ENCODE measurements at places on chromosomes 4 and X.

- no peak for DNase-seq
These were observed 301.7 kb upstream of the EMCN start for GRCh38 chr4:100819505-100819904.

DNA sequence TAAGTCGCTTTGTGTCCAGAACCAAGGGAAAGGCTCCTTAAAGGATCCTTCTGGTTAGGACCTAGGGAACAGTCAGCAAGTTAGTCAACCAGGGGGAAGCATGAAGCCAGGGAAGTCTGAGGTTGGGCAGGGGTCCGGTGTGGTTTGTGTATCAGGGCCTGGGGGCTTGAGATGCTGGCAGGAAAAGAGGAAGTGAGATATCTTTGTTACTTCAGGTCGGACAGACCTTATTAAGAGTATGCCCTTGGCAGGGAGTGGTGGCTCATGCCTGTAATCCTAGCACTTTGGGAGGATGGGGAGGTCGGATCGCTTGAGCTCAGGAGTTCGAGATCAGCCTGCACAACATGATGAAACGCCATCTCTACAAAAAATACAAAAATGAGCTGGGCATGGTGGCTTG is 52.3 kb upstream of the TRPC5OS start:
- no peak for DNase-seq

DNA sequence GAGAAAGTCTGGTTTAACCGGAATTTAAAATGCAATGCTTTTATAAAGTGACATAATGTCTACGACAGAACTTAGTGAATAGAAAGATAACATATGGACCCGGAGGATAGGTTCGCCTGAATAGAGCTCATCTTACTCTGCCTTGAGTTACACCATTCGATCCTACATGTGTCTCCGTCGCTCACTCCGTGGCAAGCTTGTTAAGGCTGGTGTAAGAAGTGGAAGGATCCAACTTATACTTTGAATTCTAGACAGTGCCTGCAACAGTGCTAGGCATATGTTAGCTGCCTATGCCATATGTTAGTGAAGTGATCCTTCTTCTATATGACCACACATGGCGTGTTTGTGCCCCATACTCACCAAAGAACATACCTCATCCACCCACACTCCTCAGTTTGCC is 50.9 kb downstream of the SEL1L3 start:
- no peak for DNase-seq

GRCh38 chr4:128338634-128339355 is 51.2 kb upstream of the PGRMC2 start:
- DNase-seq, result peak; percentile 95

GRCh38 chr4:150098214-150098613 is 20.0 kb downstream of the DCLK2 start:
- no peak for DNase-seq

GRCh38 chrX:56744996-56745395 is 16.0 kb downstream of the NBDY start:
- DNase-seq, result peak; percentile 74

- no peak for DNase-seq
These were observed 114.0 kb downstream of the RBM47 start for GRCh38 chr4:40515398-40516293.

- DNase-seq, result no peak
These were observed 147.0 kb downstream of the PDGFC start for GRCh38 chr4:156824451-156825060.

DNA sequence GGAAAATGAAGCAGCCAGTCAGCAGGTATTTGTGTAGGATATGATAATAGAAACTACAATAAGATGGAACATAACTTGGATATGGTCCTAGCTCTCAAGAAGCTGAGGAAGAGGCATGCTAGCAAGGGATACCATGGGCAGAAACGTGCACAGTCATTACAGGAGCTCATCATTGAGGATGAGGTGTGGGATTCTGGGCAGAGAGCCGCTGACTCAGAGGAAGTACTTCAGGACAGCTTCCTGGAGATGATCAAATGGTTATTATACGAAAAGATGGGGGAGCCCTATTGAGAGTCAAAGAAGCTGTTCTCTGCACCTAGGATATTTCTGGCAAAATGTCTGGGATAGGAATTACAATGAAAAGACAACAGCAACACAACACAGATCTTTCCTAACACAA is 116.0 kb upstream of the PDE5A start:
- DNase-seq, result no peak

GRCh38 chr4:122665161-122665929 is 44.5 kb upstream of the IL21 start:
- DNase-seq, result peak; percentile 84

- peak; percentile 11 for DNase-seq
These were observed 76.0 kb downstream of the INTS6L start for GRCh38 chrX:135596495-135596894.

GRCh38 chrX:9707306-9708033 is 58.2 kb downstream of the GPR143 start:
- no peak for DNase-seq

DNA sequence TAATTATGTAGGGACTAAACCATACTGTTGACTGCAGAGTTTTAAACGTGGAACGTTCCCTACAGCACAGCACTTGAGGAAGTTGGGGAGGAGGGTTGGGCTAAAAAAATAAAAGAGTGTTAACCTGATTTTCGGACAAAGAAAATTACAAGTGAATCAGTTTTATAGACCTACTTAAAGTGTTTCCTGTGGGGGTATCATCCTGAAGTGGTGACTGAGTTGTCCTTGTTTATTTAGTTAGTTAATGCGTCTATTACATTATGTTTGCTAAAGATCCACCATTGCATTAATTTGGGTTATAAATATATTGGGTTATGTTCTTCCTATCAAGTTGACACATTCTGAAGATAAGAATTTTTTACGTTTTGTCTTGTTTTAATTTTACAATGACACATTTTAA is 14.7 kb downstream of the UNC5C start:
- DNase-seq, result no peak

DNA sequence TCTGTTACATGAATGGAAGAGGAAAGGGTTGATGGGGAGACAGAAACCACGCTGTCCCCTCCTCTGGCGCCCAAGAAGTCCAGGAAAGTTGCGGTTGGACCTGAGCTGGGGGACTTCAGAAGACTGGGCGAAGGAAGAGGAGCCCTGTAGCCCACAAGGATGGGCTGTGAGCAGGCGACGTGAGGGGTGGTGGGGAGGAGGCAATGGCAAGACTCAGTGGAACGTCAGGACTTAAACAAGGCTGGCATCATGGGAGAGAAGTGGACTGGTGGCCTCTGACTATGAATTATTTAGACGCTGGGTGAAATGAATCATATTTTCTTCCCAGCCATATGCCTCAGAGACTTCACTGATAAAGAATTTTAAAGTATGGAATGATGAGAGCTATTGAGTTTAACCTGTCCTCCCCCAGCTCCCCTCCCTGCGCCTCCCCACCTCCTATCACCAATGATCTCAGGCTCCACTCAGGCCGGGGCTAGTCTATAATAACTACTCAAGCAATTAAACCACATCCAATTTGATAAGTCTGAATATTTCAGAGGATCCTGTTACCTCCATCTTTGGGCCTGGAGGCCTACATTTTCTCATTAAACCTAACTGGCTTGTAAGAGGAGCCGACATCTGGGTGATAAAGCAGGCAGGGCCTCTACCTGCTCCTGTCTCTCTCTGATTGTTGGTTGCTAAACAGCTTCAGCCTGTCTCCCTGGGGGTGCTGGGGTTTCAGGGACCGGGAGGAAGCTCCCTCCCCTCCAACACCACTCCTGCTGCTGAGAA is 63.6 kb downstream of the SMIM20 start:
- no peak for DNase-seq

GRCh38 chrX:69185886-69186285 is 20.6 kb upstream of the PJA1 start:
- DNase-seq, result no peak

DNA sequence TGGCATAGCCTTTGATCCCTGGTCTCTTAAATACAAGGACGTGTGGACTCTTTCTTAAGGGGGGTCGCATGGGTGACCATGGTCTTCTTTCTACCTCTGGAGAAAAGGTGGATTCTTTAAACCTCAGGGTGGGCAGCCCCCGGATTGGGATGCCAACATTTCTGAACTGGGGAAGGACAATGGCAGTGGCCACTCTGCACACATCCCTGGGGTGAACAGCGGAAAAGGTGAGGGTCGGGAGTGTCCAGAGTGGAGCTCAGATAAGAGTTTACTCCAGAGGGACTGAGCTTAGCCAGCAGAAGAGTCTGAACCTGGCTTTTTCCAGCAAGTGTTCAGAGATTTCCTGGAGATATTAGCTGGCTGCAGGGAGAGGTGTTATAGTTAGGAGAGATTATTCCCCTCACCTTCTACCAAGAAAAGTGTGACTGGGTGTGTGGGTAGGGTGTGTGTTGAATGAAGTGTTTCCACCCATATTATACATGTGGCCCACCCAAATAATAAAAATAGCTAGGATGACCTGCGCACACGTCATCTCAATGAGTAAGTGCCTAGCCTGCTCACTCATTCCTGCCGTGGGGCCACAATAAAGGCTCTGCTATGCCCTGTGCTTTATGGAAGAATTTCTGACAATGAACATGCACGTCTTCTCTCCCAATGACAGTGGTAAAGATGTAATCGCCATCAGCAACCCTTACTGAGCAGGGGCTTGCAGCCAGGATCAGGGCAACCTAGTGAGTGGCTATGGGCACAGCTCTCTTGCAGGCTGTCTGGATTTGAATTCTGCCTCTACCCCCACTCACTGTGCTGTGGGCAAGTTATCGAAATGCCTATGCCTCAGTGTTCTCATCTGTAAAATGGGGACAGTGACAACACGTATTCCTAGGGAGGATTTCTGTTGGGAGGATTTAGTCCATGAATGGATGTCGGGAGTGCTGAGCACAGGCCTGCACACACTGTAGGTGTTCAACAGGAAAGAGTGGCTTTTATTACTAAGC is 76.6 kb downstream of the SLC2A9 start:
- DNase-seq, result no peak

GRCh38 chr4:74623041-74623440 is 171.3 kb downstream of the BTC start:
- peak; percentile 37 for DNase-seq

DNA sequence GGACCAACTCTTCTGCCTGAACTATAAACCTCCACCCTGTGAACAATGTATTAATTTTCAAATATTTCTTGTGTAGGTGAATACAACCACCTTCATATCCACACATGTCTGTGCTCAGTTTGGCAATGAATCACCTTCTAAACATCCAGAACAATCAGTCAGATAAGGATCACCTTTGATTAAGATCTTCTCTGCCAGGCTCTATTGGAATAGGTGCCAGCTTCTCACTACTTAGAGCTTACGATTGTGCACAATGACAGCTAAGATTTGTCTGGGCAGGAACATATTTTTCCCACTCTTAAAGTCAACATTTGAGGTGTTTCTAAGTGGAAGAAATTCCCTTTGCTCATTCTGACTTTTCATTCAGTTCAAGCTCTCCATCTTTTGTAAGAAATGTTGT is 237.2 kb downstream of the IL1RAPL2 start:
- no peak for DNase-seq

DNA sequence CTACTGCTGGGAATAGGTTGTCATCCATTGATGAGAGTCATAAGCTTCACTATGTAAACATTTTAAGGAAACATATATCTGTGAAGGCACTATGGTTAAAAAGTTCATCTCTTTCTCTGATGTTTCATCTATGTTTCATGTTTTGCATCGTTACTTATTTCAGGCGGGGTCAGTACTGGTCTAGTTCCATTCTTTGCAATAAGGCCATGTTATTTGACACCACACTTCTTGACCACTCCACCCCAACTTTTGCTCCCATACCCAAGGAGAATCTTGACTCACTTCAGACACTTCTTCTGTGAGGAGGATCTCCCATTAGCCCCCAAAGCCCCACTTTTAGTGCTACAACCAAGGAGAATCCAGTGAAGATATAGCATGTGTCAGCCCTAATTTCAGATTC is 119.4 kb downstream of the GRIA3 start:
- no peak for DNase-seq

DNA sequence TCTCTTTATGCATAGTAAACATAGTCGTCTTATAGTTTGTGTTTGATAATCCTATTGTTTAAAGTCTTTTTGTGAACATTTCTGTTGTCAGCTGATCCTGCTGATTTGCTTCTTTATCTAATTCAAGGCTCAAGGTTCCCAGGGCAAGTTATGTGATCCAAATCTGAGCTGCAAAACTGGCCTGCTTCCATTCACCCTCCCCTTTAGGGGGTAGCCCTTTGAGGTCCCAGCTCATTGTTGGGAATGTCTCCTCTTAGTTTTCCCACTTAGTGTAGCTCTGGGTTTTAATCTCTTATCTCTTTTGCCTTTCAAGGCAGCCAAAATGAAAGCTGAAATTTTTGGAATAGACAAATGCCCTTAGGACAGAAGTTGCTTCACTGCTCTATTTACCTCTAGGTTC is 40.2 kb upstream of the MAGED1 start:
- no peak for DNase-seq

All from fibroblast of skin of right quadriceps (primary cell).